RPMI8226 (cell line): ENCODE measurements at places on chromosomes 2 and 18.

GRCh38 chr2:126893606-126894005, 5.1 kb upstream of the TEX51 start:
- no peak for DNase-seq

GRCh38 chr2:209005371-209005770, 418.5 kb upstream of the MAP2 start:
- no peak for DNase-seq

- DNase-seq, result no peak
These were observed 558.2 kb upstream of the PKDCC start for GRCh38 chr2:41489638-41490037.

GRCh38 chr2:184877909-184878308, 279.6 kb downstream of the ZNF804A start:
- DNase-seq, result no peak

- no peak for DNase-seq
These were observed 663.6 kb downstream of the IRS1 start for GRCh38 chr2:226135861-226136548.

DNA sequence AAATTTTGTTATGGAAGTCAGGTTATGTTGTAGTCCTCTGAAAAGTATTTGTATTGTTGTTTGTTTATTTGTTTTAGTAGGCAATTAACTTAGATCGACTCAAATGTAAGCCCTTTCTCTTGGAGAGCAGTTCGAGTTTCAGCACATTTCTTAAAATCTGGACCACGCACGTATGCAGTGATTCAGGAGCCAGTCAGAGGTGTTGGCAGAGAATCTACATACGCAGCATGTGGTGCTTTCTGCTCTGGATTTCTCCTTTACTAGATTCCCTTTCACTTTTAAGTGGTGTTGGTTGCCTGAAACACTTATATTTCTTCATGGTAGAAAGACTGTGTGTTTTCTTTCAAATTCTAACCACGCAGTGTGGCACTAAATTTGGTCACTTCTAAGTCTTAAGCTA, 773.9 kb upstream of the LRATD1 start:
- DNase-seq, result no peak

GRCh38 chr2:49210191-49210590, 55.9 kb upstream of the FSHR start:
- peak; percentile 17 for DNase-seq

- DNase-seq, result peak; percentile 83
These were observed 47.6 kb downstream of the ODC1 start for GRCh38 chr2:10400568-10400977.

DNA sequence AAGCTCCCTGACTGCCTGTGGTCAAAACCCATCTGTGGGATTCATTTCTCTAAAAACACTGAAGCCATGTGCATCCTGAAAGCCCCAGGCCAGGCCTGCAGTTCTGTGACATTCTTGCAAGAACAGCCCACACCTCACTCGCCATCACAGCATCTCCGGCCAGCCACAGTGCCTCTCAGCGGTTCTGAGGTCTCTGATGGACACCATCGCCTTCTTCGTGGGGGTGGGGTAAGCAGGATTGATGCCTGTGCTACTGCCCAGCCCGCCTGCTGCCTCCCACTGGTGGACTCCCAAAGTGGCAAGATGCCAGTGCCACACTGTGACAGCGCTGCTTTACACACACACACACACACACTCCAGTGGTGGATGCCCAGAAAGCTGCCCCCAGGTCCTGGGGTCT, 5.2 kb upstream of the PRLH start:
- no peak for DNase-seq

DNA sequence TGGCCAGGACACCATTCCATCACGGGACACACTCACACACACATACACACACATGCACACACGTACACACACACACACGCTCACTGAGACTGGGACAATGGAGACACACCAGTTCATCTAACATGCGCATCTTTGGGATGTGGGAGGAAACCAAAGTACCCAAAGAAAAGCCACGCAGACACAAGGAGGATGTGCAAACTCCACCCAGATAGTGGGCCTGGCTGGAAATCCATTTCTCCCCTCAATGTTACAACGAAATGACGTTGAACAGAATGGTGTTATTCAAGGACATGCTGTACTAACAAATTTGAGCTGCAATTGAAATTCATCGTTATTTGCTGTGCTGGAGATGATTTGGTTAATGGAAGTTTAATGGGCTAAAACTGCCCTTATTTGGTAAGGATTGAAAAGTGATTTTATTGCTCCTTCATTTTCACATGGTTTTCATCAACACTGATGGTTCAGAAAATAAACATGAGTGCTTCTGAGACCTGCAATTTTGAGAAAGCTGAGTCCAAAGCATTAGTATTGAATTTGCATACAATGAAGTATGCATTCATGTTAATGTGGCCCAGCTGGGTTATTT, 110.0 kb downstream of the KCNE4 start:
- DNase-seq, result no peak

- no peak for DNase-seq
These were observed 42.1 kb upstream of the RFX8 start for GRCh38 chr2:101516823-101517690.

GRCh38 chr2:68103030-68103708, 40.4 kb upstream of the C1D start:
- DNase-seq, result no peak

GRCh38 chr2:43333101-43333655, 106.8 kb upstream of the ZFP36L2 start:
- no peak for DNase-seq

DNA sequence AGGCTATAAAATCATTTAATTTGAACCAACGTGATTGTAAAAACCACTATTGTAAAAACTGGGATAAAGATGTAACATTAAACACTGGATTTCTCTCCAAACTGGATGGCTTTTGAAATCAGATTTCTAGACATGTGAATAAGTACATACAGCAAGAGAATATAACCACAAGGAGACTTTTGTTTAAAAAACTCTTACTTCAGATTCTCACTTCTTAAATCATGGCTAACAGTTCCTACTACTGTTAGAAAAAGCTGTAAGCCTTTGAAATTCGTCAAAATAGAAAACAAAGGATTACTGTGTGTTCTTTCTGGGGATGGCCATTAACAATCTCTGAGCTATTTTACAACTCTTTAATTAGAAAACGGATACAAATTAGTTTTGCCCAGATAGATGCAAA, 39.4 kb upstream of the SH3BP4 start:
- no peak for DNase-seq

DNA sequence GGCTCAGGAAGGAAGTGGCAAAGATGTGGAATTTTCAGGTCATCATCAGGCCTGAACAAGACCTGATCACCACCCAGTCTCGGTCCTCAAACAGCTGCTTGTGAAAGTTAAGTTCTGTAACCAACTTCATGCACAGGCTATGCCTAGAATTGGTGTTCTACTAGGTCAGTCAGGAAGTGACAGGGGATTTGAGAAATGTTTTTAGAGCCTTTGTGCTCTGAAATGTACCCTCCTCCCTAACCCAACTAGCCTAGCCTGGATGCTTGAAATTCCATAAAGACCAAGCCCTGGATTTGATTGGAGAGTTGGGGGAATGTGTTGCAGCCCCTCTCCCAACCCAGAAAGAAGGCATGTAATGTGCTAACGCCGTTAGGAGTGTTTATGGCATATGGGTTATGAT, 63.3 kb downstream of the TGOLN2 start:
- DNase-seq, result no peak

DNA sequence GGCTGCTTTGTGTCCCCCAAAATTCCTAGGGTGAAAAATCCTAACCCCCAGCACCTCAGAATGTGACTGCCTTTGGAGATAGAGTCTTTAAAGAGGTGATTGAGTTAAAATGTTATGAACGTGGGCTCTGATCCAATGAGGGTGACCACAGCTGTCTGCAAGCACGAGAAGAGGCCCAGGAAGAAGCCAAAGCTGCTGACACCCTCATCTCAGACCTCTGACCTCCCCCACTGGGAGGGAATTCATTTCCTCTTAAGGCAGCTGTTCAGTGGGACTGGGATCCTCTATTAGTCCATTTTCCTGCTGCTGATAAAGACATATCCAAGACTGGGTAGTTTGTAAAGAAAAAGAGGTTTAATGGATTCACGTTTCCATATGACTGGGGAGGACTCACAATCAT, 544.4 kb downstream of the DCDC2C start:
- DNase-seq, result no peak

DNA sequence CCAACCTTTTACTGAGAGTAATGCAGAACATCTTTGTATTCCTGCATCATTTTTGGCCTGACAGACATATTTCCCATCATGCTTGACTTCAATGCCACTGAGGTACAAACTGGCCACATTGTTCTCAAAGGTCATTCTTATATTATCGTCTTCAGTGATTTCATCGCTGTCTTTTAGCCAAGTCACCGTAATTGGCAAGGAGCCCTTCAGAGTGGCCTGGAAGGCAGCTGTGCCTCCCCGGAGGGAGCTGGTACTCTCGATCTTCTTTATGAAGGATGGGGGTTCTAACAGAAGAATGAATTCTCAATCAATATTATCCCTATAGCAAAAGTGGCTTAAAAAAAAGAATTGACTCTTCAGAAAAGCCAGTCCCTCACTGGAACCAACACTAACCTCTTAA, 75.9 kb downstream of the TTN start:
- DNase-seq, result no peak

- no peak for DNase-seq
These were observed 376.7 kb downstream of the TDRD15 start for GRCh38 chr2:21500401-21500945.

- DNase-seq, result no peak
These were observed 188.2 kb upstream of the XIRP2 start for GRCh38 chr2:166700079-166700478.

DNA sequence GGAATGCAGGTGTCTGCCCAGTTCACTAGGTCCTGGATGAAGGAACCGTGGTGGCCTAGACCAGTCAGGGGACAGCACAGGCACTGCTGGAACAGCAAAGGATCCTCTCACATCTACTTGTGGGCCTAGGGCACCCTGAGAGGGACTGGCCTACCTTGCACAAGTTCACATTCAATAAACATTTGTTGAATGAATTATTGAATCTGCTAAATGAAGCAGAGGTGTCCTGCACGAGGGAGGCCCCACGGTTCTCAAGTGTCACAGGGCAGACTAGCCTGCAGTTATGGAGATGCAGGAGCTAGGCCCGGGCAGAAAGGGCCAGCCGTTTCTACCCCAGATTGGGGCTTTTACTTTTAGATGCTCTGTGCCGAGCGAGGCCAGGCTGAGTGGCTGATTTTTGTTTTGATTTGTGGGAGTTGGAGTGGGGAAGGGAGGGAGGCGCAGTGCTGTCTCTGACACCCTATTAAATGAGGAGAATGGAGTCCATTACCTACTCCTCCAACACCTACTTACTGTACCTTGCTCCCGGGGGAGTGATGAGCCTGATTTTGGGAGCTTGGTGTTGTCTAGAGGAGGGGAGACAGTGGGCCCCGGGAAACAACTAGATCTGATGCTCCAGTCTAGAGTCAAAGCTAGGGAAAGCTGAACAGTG, 18.4 kb downstream of the SH2D6 start:
- no peak for DNase-seq

DNA sequence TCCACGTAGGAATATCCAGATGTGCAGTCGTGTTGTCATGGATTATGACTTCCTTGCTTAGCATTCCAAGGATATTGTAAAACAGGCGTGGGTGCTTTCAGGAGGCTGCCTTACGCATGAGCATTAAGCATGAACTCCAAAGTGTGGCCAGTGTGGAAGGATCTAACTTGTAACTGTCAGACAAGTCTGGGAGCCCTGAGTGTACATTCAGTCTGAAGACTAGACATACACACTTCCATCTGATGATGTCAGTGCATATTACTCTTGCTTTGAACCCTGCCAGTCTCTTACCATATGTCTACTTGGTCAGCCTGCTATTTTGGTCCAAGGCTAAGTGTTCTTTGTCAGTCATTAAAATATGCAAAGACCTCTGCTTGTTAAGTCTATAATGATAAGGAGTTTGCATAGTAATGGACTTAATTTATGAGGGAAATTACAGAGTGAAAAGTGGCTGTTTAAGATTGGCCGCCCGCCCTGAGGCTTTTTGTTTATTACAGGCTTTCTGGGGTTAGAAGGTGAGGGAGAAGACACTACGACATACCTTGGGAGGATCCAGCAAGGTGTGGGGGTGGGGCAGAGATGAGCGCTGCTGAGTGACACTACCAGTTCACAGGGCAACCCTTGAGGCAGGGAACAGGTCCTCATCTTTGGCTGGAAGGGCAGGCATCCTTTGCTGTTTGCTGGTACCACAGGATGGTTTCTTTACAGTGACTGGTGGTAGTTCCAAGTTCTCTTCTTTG, 48.3 kb downstream of the CABLES1 start:
- no peak for DNase-seq

- DNase-seq, result no peak
These were observed 28.4 kb downstream of the MEIS1 start for GRCh38 chr2:66463206-66463755.

DNA sequence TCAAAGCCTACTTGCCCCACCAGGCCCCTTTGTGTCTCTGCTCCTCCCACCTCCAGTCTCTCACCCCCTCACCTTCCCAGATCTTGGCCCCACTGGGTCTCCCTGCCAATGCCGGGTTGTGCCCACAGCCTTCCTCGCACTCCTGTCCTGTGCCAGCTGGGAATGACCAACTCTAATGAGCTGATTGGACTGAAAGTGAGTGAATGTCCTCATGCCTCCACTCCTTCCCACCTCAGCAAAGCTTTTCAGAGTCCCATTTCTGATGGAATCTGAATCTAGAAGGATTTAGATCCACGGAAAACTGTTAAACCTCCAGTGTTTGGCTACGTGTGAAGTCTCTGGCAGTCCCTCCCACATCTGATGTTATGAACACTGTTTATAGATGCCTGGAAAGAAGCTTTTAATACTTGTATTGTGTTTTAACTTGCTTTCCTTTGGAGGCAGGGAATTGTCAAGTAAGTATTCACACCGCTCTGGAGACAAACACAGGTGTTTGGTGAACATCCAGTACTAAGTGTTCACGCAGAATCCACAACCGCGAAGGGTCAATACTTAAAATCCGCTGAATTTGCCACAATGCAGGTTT, 103.9 kb downstream of the RTN4 start:
- no peak for DNase-seq

DNA sequence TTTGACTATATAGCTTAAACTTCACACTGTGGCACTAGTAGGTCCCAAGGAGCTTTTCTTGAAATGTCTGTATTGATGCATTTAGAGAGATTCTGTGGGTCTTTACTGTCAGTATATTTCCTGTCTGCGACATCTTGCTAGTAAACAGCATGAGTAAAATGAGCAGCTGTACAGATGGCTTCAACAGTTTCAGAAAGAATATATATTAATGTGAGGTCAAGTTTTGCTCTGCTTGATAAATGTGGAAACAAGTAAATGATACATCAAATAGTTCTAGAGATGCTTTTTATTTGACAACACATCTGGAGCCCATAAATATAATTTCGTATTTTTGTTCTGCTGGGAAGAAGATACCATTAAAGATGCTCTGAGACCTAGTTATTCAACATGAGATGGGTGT, 310.9 kb upstream of the COL3A1 start:
- DNase-seq, result no peak

- DNase-seq, result no peak
These were observed 43.1 kb downstream of the VSNL1 start for GRCh38 chr2:17583646-17584045.
